ENCODE measurements at places on chromosomes 6 and 20.

GRCh38 chr6:54102238-54102637 is 9.0 kb upstream of the MLIP start:
- DNase-seq, result no peak

DNA sequence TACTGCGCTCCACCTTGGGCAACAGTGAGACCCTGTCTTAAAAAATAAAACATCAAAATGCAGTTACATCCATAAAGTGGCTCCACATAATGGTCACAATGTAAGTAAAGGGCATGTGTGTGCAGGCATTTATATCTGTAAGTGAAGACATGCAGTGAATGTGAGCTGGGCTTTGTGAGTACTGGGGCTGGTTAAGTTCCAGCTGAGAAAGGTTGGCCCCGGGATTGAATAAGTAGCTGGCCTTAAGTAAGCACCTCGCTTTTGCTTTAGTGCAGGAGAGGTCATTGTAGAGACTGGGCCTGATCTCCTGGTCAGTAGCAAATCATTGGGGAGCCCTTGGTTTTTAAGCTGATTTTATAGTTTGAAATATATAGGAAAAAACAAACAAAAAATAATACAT is 8.0 kb downstream of the QKI start:
- DNase-seq, result no peak

DNA sequence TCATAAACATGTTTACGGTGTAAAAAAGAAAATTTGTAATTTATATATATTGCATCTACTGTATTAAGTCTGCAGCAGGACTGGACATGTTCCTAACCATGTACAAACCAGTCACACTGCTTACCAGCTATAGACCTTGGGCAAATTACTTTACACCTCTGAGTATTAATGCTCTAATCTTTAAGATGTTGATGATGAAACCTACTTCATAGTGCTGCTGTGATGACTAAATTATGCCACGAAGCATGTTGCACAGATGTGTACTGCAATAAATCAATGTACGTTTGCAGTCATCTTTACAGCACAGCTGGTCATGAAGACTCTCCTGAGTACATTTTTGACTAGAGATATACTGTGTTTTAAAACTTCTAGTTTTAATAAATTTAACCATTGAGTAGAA is 42.6 kb downstream of the PRKN start:
- no peak for DNase-seq

DNA sequence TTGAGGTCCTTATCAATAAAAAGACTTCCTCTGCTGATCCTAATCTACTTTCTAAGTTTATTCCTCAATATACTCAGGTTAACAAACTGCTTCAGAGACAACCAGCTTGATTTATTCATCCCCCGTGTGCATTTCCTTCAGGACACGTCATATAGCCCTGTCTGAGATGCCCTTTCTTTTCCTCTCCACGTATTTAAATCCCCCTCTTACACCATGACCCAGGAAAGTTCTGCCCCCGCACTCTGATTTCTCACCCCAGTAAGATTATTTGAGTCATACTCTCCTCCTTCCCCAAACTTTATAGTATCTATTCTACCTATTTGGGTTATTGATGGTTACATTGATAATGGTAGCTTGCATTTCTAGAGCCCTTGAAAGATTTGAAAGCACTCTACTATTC is 9.8 kb upstream of the CGA start:
- no peak for DNase-seq

DNA sequence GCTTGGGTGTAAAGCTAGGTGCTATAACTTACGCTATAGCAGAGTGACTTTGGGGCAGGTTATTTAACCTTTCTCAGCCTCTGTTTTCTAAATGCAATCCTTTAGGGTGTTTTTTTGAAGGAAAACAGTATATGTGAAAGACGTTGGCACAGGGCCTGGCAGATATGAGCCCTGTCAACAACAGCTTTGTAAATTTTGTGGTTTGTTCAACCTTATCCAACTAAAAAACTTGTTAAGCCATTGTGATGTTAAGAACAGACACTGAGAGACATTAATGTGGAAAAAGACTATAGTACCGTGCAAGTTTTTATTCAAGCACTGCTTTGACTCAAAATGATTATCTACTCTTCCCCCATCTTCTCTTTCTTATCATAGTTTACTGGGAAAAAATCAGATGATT is 8.2 kb downstream of the HECA start:
- DNase-seq, result no peak

- no peak for DNase-seq
Measured at GRCh38 chr6:133768656-133769295, 120.1 kb upstream of the TCF21 start.

- no peak for DNase-seq
Measured at GRCh38 chr6:46985943-46986342, 56.2 kb downstream of the ADGRF1 start.

GRCh38 chr6:27532820-27533538 is 60.1 kb upstream of the ZNF184 start:
- no peak for DNase-seq

DNA sequence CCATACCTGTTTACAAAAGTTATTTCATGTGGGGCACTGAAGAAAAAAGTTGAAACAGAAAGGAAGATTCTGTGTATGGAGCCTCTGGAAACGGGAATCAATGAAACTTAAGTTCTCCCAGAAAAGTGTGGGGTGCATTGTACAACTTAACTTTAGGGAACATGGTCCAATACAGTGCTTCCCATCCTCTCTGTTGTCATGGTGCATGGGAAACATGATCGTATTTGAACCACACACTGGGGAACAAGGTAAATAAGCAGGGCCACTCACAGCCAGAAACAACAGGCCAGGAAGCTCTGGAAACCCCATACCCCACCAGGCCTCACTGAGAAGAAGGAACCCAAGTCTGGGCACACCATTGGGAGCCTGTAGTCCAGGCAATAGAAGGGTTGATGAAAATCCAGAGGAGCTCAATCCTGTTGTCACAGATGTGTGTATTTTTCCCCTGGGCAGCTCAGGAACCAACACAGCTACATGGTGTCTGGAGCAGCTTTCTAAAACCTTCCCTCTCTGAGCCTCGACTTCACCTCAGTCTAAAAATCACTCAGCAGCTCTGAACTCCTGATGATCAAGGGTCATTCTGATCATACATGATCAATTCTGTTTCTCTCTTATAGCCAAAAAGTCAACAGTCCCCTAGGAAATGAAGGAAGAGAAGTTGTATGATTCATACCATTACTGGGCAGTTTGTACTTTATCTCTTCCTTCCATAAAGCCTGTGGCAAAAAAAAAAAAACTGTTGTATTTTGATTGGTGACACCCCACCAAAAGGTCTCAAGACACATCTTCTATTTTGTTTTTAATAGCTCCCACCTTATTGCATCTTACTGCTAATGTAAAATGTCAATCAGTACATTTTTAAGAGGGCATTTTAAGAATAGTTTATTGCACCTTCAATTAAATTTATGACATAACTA is 198.5 kb upstream of the TAB2 start:
- DNase-seq, result peak; percentile 13

- no peak for DNase-seq
Measured at GRCh38 chr6:23174781-23175361, 605.5 kb downstream of the HDGFL1 start.

DNA sequence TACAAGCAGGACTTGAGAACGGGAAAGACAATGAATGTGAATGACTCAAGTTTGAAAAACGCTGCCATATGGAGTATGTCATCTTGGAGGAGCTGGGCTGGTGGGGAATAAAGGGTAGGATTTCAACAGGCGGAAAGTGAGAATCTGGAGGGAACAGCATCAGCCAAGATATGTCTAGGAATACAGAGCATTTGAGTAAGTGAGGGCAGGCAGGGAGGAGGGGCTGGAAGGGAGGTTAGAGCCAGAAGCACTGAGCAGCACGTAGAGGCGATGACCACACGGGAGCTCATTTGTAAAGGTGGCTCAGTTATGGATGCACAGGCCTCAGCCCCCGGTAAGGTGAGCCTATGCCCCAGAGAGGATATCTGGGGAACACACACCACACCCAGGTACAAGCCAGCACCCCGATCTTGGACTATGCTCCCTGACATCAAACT is 115.1 kb downstream of the ZMYND8 start:
- no peak for DNase-seq

DNA sequence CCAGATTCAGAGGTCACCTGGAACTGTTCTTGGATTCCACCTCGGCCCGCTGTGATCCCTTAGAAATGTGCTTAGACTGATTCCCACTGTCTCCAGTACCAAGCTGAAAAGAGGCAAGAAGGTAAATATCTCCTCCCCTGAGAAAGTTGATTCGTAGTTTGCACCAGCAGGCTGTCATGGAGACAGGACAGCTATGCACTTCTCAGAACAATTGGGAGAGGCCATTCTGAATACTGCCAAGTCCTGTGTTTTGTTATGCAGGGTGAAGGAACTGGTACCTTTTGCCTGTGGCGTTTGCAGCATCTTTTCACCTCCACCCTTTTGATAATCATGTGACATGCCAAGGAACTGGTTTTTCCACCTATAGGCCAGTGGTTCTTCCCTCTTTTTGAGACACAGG is 58.2 kb upstream of the RNGTT start:
- no peak for DNase-seq

GRCh38 chr6:36699348-36699747 is 1.7 kb downstream of the RAB44 start:
- no peak for DNase-seq
